GM23338 (cell line): ENCODE measurements at places on chromosomes 16 and 17.

DNA sequence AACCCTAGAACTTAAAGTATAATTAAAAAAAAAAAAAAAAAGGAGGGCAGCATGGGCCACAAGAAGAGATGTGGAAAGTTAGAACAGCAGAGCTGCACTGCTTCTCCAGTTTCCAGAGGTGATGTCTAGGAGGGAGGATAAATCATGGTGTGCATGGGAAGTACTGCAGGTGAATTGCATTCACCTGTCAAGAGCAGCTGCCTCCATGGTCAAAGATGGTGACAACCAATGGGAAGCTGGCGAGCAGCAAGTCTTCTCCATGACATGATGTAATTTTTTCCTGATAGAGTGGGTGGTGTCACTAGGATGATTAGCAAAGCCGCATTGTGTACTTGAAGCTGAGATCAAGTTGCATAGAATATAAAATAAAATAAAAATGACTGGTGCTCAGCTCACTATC lies 95.6 kb upstream of the HS3ST4 start:
- no peak for DNase-seq

DNA sequence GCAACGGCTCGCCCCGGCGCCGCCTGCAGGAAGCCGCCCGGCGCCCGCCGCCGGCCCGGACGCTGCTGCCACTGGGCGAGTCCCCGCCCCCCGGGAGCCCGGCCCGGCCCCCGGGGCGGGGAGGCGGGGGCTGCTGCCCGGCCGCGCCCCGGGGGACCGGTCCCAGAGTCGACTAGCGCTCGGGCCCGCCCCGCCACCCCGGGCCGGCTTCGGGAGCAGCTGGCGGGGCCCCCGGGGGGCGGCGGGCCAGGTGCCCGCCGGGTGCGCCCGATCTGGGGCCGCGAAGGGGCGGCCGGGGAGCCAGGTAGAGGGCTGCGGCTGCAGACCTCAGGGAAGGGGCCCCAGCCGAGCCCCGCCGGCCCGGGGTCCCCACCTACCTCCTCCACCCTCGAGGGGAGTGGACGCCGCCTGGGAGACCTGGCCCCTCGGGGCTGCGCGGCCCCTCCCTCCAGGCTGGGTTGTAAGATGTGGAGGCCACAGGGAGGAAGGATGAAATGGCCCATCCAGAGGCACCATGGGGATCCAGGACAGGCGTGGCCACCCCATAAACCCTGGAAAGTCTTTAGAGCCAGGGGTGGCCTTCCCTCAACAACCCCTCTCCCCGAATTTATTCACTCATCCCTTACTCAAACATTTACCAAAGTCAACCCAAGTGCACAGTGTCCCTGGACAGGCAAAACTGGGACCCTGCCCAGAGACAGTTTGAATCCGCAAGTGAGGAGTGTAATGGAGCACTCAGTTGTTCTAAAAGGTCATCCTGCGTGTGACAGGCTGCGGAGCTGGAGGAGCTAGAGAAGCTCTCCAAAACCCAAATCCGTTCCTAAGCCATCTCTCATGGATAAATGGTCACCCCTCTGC lies at the start of gene CDYL2:
Gene CDYL2 (minus strand): TSS at position 73 of the 858 bp plus-strand sequence. CDS start 425 bp downstream, outside the sequence.
- peak; percentile 31 for DNase-seq

DNA sequence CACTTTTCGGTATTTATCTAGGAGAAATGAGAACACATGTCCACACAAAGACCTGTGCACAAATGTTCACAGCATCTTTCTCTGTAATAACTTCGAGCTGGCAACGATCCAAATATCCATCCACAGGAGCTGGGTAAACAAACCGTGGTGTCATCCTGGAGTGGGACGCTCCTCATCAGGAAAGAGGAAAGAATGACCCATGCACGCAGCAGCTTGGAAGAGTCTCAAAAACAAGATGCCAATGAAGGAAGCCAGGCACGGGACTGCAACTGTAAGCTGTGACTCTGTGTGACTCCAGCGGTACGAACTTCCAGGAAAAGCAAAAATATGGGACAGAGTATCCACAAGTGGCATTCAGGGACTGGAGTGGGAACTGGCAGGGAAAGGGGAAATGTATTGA lies 36.7 kb upstream of the CIBAR2 start:
- no peak for DNase-seq

- no peak for DNase-seq
Observed at GRCh38 chr17:50927287-50927686, 61.1 kb upstream of the TOB1 start.

- DNase-seq: no peak
Observed at GRCh38 chr17:40105861-40106759, 5.7 kb upstream of the NR1D1 start.

DNA sequence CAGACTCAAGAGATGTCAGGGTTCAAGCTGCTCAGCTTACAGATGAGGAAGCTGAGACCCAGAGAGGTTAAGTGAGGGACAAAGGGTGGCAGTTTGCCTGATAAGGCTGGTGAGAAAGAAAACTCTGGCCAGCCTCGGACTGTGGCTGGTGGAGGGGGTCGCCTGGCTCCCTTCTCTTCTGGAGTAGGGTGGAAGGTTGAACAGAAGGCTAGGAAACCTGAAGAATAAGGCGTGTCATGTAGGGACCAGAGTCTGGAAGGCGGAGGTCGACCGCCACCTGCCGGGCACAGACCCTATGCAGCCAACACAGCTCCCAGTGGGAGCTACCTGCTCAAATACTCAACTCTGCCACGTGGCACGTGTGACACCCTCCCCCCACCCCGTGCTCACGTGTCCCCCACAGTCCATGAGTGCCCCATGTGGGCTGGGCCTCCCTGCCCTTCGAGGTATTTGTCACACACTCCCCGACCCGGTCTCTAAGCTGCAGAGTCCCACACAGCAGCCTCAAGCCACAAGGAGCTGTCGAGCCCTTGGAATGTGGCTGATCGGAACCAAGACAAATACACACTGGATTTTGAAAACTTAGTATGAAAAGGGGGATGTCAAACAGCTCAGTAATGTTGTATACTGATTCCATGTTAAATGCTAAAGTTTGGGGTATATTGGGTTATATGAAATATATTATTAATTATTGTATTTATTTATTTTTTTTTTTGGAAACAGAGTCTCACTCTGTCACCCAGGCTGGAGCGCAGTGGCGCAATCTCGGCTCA lies 11.8 kb downstream of the HID1 start:
- DNase-seq: peak; percentile 84

GRCh38 chr17:58382108-58382871 lies 30.3 kb upstream of the SUPT4H1 start:
- no peak for DNase-seq
